Iris pigment epithelial cell (primary cell): ENCODE measurements at places on chromosomes 5 and 9.

GRCh38 chr5:72380492-72381274 is 60.5 kb downstream of the PTCD2 start:
- no peak for DNase-seq

DNA sequence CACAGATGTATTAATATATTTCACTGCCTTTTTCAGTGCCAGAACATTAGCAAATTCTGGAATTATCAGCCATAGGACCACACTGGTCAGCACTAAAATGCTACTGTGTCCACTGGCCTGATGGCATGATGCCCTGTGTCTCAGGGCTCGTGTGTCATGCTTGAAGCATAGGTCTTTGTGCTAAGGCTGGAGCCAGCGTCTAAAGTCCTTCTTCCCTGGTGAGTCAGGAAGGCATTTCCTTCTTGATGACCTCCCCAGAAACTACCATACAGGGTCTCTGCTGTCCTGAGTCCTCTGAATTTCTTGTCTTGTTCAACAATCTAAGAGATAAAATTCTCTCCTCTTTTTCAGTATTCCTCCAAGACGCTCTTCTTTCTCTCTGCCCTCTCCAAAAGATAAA is 489.9 kb downstream of the PSAT1 start:
- peak; percentile 63 for DNase-seq

GRCh38 chr5:111201705-111202104 is 22.5 kb upstream of the CAMK4 start:
- no peak for DNase-seq

DNA sequence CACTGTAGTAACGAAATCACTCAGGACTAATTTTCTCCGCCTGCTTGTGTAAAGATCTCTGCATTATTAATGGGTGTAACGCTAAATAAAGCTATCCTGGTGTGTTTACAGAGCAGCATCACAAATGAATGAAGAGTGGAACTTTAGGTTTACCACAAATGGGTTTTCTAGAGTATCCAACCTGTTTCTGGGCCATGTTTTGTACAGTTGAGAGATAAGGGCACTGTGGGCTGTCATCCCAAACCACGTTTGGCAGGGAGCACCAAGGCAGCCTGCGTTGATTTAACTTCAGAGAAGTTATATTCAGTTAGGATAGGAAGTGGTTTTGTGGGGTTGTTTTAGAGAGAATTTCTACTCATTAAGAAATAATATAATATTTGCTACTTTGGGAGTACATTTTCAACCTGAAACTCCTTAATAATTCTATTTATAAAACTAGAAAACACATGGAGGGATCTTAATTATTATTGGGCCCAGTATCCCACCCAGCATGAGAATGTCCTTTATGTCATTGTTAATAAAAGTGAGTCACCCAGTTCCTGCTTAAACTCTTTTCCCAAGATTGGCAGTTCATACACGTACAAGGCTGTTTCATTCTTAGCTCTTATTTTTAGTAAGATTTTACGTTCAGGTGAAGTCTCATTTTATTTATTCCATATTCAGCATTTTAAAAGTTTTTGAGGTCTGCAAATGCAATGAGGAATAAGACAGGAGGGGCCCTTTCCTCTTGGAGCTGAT is 8.0 kb downstream of the KCNN2 start:
- DNase-seq, result no peak

DNA sequence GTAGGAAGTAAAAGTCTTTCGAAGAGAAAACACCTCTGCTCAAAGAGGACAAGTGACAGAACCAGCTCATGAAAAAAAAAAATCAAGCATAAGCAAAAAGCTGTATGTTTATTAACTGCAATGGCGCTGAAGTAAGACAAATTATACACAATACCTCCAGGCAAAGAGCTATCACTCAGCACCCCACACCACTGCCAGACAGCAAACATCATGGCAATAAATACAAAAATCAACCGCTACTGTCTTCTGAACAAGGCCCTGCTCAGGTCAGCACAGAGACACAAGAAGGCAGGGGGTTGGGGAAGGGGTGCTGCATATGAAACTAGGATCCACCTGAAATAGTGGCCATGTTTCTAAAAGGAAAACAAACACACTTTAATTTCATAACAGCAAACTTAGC is 50.4 kb downstream of the MAPKAP1 start:
- no peak for DNase-seq

GRCh38 chr5:43555895-43556606 is 826 bp downstream of the PAIP1 start:
- peak; percentile 42 for DNase-seq

DNA sequence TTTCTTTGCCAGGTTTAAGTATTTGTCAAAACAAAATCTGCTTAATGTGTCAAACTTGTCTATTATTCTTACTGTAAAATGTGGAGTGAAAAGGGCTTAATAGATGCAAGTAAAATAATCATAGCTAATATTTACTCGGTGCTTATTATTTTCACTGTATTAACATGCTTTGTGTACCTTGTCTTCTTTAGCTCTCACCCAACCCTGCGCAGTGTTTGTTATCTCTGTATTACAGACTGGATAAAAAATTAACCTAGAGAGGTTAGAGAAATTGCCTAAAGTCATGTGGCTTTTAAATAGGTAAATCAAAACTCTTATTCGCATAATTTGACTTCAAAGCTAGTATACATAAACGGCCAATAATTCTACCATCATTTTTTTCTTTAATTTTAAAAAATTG is 1864.8 kb downstream of the MAT2B start:
- no peak for DNase-seq

DNA sequence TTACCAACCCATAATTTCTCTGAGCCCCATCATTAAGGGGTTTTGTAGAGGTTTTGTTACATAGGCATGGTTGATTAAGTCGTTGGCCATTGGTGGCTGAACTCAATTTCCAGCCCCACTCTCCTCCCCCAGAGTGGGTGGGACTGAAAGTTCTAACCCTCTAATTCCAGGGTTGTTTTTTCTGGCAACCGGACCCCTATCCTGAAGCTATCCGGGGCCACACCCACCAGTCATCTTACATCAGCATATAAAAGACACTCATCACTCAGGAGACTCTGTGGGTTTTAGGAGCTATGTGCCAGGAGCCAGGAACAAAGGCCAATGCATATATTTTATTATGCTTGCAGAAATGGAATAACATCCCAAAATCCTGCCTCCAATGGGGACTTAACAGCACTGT is 186.0 kb downstream of the NXNL2 start:
- DNase-seq, result no peak

GRCh38 chr5:84119252-84119651 is 265.4 kb downstream of the EDIL3 start:
- no peak for DNase-seq

DNA sequence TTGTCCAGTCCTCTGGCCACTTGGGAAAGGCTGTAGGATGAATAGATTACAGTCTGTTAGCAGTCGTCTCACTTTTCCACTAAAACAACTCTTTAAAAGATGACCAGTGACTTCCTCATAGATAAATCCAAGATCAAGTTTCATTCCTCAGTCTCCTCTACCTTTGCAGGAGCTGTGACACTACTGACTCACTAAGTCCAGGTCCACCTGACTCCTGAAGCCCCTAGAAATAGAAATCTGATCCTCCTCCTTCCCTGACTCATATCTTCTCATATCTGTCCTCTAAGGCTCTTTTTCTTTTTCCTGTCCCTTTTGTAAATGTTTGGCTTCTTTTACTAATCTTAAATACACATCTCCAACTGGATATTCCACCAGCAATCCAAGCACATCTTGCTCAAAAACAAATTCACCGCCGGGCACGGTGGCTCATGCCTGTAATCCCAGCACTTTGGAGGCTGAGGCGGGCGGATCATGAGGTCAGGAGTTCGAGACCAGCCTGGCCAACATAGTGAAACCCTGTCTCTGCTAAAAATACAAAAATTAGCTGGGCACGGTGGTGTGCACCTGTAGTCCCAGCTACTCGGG is 2.6 kb downstream of the CCDC125 start:
- DNase-seq, result no peak

DNA sequence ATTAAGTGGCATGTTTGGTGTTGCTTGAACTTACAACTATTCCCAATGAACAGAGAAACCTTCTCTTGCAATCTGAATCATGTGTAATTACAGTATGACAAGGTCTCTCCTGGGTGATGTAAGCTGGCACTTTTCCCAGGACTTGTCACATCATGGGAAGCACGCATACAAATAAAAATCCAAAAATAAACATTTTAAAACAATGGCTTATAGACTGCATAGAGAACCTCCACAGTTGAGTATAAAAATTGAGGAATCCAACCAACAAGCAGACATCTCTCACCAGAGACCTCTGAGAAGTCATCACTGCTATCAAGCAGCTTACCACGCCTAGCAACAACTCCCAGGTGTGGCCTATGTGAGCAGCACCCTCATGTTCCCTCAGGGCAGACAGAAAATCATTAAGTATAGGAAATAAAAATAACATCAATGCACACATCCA is 3.9 kb downstream of the MLLT3 start:
- DNase-seq, result peak; percentile 80

DNA sequence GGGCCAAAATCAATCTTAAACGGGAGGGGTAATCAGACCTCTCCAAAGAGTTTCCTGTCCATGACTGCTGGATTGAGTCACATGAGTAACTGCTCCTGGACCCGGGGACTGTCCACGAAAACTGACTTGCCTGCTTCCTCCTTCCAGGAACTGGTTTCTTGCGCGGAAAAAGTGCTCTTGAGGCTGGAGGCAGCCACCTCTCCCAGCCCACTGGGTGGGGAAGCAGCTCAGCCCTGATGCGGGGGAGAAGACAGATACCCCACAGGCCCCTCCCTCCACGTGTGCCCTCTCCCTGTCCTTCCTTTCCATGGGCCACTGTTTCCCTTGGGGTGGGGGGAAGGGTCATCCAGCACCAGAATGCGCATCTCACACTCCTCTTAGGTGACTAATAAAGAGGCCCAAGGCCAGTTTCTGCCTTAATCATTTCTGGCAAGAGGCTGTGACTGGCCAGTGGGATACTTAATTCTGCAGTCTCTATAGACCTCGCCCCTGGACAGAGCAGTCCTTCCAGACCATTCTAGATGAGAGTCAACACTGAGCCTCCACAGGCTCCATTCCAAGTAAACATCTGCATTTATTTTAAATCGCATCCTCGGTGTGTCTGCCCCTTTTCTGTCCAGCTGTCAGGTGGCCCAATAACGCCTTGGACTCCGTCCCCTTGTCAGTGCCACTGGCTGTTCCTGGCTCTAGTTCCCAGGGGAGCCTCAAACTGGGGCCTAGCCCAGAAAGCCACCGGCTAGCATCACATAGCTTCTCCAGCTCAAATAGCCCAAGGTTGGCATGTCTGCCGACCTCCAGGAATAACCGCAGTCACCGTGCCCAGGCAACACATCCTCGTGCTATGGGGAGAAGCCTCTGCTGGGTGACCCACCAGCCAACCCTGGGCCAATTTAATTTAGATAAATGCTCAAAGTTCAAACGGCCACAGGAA is 12.0 kb downstream of the REXO4 start:
- peak; percentile 45 for DNase-seq

- peak; percentile 98 for DNase-seq
Measured at GRCh38 chr9:99353408-99353807, 131.3 kb downstream of the SEC61B start.

GRCh38 chr5:66810848-66811261 is 214.7 kb downstream of the MAST4 start:
- DNase-seq, result no peak

DNA sequence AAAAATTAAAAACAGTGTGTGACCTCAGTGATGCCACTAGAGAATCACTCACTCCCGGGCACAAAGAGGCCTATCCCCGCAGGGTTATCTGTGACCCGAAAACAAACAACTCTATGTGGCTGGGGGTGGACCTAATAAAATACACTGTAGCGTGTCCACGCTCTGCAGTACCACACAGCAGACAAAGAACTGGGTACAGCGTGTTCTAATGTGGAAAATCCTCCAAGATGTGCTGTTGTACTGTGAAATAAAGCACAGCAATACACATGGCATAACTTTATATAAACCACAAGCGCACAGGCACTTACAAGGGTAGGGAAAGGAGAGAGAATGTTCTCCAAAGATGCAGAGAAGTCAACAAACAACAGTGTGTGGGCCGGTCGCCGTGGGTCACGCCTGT is 8.1 kb upstream of the SLC34A1 start:
- DNase-seq, result no peak

DNA sequence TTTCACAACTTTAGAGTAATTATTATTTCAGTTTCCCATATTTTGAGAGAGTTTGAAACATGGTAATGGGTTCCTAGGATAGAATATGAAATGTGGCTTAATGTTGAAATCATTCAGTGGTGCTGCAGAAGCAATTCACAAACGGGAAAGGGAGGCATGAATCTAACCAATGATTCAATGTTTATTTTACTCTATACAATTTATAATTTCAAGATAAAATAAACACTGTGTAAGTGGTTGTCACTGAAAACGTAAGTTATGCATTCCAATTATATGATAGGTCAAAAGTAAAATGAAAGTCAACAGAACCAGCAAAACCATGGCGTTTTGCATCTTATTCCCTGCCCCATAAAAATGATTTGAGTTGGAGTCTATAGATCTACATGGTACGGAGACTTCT is 1207.1 kb upstream of the CDH18 start:
- peak; percentile 52 for DNase-seq

DNA sequence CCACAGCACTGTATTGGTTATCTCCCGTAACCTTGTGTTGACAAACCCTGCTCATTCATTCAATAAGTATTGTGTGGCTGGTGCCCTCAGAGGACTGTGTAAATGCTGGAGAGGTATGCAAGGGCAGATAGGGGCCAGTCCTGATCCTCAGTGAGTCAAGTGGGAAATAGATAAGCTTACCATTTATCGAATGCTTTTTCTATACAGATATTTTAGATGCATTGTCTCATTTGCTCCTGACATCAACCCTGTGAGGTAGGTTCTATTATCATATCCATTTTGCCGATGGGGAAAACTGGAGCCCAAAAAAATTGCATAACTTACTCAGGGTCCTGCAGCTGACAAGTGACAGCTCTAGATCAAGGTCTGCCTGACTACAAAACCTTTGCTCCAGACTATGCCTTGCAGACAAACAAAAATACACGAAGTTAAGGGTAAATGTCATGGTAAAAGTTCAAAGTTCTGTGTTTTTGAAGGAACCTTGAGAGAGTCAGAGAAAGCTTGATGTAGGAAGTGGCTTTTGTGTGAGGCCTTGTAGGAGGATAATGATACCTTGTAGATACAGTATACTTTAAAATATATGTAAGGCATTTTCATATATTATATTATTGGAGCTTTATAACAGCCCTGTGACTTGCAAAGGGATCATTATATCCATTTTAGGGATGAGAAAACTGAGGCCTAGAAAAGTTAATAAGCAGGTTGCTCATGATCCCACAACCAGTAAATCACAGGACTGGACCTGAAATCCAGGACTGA is 22.7 kb downstream of the CYFIP2 start:
- no peak for DNase-seq

DNA sequence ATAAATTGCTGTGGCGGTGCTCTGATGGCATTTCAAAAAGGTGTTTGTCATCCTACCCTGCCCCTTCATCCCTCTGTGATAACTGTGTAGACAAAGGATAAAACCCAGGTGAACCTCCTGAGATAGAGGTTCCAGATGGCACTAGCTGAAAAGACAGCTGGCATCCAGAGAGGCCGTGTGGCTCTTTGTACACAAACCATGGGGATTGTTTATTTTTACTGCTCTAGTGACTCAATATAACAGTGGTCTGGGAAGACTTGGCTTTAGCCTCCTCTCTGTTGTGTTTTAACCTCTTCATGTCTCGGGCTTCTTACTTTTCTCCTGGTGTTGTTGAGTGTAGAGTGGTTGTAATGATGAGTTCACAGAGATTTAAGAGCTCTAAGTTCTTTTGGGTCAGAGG is 48.8 kb downstream of the SH3GL2 start:
- peak; percentile 11 for DNase-seq

GRCh38 chr5:115209279-115209678 is 39.6 kb upstream of the TRIM36 start:
- no peak for DNase-seq

GRCh38 chr5:107359033-107359915 is 311.5 kb downstream of the EFNA5 start:
- DNase-seq, result peak; percentile 76
